ENCODE measurements at places on chromosomes 7 and 10.

- no peak for DNase-seq
These were observed 49.3 kb downstream of the TPK1 start for GRCh38 chr7:144786522-144786921.

DNA sequence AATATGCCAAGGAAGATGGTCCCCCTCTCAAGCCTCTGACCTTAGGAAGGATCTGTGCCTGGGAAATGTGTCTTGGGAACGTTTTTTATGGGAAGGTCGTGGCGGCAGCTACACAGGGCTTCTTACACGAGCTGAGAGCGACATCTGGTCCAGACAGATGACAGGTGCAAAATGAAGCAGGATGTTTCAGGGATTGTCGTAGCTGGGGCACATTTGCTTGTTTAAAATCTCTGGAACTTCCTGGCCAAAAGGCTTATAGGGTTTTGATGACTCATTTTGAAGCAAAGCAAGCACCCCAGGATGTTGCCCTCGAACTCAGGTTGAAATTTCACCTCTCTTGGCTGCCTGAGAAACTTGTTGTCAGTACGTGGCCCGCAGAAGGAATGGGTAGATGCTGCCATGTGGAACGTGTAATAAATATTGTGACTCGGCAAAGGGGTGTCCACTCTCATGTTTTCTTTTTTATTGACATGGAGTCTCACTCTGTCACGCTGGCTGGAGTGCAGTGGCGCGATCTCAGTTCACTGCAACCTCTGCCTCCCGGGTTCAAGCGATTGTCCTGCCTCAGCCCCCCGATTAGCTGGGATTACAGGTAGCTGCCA lies 117.5 kb downstream of the CAMK1D start:
- DNase-seq = no peak

DNA sequence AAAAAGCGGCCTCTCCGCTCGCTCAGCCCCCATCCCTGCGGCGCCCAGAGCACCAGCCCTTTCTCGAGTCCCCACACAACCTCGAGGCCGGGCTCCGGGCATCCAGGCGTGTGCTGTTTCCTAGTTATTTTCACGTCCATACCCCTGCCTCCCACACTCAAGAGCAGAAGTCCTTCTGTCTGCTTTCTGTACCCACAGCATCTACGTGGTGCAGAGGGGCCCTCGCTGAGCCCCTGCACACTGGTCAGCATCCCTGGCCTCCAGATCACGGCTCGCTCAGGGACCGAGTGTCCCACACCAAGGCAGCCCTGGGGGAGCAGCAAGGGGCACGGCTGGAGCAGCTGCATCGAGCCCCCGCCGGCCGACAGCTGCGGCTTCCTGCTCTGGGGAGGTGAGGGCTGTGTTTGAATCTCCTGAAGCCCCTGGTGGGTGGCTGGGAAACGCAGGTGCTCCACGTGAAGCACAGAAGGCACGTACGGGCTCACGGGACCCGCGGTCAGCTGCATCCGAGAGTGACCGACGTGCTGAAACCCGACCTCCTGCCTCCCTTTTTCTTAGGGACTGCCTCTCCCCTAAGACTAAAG lies 333.1 kb downstream of the DNAJB6 start:
- DNase-seq = no peak

- DNase-seq = no peak
These were observed 40.9 kb upstream of the FAM20C start for GRCh38 chr7:151346-152050.

DNA sequence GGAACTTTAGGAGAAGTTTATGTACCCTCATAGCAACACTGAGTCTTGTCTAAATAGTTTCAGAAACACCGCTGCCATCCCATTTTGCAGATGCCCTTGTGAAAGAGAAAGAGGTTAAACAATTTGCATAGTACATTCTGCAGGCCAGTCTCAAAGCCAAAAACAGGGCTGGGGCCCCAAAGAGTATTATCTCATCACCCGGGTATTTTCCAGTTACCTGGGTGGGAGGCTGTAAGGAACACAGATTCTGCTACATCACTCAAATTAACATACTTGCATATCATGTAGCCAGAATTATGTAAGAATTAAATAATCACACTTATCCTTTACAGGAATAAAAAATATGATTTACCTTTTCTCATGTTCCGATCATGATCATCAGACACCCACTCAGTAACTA lies 3.1 kb upstream of the FAM171A1 start:
- DNase-seq = no peak

DNA sequence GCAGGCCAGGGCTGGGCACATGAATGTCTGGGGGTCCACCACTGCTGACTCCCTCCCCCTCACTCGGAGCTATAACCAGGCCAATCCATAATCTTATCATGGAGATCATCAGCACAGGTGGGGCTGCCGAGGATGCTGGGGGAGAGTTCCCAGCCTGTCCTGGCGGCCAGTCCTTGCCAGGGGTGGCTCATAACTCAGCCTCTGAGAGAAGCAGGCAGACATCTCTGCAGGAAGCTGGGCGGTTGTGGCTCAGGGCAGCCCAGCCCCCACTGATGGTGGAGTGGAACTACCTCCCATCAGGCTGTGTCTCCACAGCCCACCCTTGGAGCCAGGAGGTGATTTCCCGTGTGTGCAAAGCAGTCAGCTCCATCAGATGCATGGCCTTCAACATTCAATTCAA lies 109.4 kb upstream of the ZNF92 start:
- DNase-seq = no peak

DNA sequence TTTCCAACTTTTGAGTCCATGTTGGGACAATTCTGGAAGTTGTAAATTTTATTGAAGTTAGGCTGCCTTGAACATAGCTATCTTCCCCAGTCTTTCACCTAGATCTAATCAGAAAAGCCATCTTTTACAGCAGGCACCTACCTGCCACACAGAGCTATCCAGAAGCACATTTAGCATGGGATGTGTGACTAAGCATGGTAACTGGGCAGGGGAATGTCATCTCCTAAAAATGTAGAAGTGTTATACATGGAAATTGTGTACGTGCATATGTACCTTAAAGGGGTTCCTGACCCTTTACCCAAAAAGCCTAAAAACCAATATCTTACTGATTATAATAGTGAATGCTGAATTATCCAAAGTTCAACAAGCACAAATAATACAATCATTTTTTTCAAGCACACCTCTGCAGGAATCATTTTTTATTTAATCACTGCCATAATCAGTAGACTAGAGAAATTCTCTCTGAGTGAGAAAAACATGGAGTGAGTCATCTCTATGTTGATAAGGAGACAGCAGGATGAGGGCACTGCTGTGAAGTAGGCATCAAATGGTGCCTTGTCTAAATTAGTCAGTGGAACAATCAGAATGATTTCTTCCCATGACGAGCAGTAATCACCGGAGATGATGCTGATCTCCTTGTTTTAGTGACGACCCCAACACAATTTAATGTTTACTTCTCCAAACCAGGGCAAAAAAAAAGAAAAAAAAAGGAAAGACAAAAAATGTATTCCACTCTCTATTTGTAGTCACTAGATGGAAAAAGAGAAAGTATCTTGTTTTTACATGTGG lies 75.9 kb downstream of the SORBS1 start:
- DNase-seq = no peak

GRCh38 chr10:58836176-58836700 lies 323.6 kb downstream of the BICC1 start:
- no peak for DNase-seq

- DNase-seq = no peak
These were observed 1.2 kb downstream of the EPO start for GRCh38 chr7:100721505-100721812.

DNA sequence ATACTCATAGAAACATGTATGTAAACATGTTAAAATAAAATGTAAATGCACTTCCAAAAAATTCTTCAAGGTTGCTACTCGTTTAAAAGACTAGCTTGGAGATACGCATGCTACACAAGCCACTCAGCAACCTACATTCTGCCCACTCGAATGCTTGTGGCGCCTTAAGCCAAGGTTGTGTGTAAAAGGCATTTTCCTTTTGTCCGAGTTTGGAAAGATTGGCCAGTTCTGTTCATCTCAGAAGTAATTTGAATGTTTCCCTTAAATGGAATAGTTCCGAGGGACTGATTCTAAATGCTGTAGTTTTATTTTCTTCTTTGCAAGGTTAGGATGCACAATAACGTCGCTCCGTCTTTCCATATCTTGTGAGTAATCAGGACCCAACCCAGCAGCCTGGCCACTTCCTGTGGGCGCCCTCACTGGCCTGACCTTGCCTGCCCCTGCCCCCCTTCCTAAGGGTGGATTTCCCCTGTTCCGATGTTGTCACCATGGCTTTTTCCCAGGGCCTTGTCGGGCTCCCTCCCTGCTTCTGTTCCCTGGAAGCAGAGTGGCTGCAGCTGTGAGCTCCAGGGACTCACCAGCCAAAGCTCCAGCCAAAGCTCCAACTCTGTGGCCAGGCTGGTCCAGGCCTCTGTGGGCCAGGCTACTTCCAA lies 70.6 kb downstream of the PTPRE start:
- DNase-seq = no peak

- no peak for DNase-seq
These were observed 71.8 kb downstream of the CDH23 start for GRCh38 chr10:71468363-71469094.

- no peak for DNase-seq
These were observed 88.1 kb downstream of the SEMA3C start for GRCh38 chr7:80830584-80831285.

- no peak for DNase-seq
These were observed 384.6 kb upstream of the ADARB2 start for GRCh38 chr10:2121929-2122328.

- no peak for DNase-seq
These were observed 1.1 kb downstream of the EGFR start for GRCh38 chr7:55019691-55020465.

DNA sequence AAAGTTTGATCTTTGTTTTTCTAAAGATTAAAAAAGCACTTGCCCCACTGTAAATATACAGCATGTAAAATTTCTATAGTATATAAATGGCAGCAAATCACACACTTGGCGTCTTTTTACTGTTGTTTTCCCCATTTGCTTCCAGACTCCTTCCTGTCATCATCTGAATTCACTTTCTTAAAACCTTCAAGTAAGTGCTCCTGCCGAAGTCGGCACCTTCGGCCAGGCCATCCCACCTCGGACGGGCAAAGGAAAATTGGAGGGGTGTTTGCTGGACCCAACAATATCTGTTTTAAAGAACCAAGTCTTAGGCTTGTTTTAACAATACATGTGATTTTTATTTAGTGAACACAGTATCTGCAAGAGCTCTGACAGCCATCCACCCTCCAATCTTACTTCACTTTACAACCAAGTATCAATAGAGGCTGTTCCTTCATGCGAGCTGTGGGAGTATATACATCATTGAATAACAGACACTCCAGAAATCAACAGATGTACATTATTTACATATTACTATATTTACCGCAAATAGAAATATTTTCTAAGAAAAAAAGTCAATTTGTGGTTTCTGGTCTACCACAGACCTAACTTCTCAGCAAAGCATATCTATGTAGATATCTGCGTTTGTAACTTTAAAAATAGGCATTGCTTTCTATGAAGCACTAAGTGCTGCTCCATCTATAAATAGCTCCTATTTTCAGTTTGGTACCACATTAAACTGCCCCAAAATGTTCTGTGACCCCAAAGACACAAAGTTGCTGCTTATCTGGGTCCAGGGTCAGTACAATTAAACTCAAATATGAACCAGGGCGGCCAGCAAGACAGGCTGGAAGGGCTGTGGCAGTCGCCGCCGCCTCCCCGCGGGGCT lies 110.7 kb downstream of the CYTH3 start:
- DNase-seq = no peak

DNA sequence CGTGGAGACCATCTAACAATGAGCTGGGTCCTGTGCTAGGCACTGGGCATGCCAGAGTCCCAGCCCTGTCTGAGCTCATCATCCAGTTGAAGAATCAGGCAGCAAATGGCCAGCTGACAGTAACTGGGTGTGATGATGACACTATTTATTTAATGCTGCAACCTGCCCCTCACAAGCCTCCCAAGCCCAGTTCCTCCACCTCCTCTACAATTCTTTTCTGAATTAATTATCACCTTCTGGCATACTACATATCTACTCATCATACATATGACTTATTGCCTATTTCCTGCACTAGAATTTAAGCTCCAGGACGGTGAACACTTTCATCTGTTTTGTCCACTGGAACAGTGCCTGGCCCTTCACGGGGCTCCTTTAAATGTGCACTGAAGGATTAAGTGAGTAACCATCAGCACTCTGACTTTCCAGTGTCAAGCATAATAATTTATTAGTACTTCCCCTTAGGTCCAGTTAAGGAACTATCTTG lies 96.7 kb upstream of the LAMB4 start:
- DNase-seq = no peak

- no peak for DNase-seq
These were observed 6.6 kb downstream of the DMBT1 start for GRCh38 chr10:122567056-122567660.

GRCh38 chr7:127534636-127535035 lies 50.8 kb downstream of the GCC1 start:
- DNase-seq = no peak

- no peak for DNase-seq
These were observed 110.9 kb downstream of the DYNC1I1 start for GRCh38 chr7:95883217-95883616.

- DNase-seq = no peak
These were observed 15.9 kb upstream of the C10orf53 start for GRCh38 chr10:49663596-49663995.

- no peak for DNase-seq
These were observed 68.2 kb downstream of the LRMDA start for GRCh38 chr10:75499556-75500160.

DNA sequence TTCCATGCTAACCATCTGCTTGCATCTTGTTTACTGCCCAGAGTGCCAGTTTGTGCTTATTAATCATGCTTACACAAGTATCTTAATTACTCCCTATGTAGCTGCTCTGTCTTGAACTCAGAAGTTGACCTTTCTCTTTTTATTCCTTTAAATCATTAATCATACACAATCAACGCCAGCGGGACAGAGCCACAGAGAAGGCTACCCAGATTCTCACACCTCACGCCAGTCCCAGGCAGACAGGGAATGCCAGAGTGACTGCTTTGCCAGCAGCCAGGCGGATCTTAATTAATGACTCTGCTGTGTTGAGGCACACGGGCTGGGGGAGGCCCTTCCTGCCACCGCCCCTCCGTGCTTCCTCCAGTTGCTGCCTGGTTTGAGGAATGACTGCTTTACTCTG lies 229.4 kb downstream of the LRMDA start:
- DNase-seq = no peak

DNA sequence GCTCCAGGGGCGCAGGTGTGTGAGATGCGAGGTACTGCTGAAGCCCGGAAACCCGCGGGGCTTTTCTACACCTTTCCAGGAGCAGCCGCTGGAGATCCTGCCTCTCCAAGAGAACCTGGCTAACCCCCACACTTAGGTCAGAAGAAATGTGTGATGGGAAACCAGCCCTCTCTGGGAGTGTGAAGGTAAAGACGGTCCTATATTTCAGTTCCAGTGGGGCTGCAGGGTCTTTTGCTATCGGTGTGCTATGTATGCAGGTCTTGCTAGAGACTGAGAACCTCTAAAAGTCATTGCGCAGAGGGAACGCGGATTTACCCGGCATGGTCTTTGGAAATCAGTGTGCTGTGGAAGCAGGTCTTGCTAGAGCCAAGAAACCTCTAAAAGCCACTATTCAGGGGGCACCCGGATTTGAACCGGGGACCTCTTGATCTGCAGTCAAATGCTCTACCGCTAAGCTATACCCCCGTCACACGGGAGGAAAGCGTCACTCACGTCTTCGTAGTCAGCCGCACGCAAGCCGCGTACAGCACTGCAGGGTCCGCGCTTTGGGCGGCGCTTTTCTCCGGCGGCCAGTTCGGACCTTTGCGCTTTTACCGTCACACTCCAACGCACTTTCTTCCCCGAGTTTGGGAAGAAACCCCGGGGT lies 46.0 kb downstream of the ZNF777 start:
- DNase-seq = no peak

Data from activated gamma-delta T cell treated with anti-CD3 and anti-CD28 coated beads, Interleukin-2, amount 50 U/mL, for 16 hours (primary cell).